ENCODE measurements at places on chromosomes 5 and 9. TPM values are rescaled to one million over a fixed set of nuclear protein-coding genes. Genes with fewer than 3 reads are reported as not detected.

TMEFF1 gene
- polyA plus RNA-seq: 0.37 TPM

CDC25C gene
- 11.2 TPM for polyA plus RNA-seq

PANK3 gene
- 25.7 TPM for polyA plus RNA-seq

FCN1 gene
- polyA plus RNA-seq: not detected

GDNF gene
- not detected for polyA plus RNA-seq

PCDHGA6 gene
- 0.22 TPM for polyA plus RNA-seq

DCTN4 gene
- polyA plus RNA-seq: 20.9 TPM

CHSY3 gene
- polyA plus RNA-seq: 0.04 TPM

ANXA6 gene
- 44.6 TPM for polyA plus RNA-seq

MELK gene
- 68.6 TPM for polyA plus RNA-seq

- no peak for DNase-seq
These were observed 1.9 kb downstream of the FOXE1 start for GRCh38 chr9:97854696-97855485.

DNA sequence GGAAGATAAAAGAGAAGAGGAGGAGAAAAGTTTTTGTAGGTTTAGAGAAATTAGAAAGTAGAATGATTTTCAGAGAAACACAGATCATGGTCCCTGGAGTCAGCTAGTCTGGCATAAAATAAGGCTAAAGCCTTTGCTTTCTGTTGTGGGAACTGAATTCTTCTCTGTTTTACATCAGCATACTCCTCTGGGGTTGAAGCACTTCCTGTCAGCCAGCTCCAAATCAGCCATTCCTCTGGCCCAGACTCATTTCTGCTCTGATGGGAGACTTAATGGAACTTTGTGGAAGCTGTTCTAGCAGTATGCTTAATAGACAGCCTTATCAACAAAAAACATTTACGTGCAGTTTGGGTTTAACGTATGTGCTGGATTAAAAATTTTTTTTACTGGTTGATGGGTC lies 143.2 kb downstream of the HMHB1 start:
- DNase-seq: no peak

DNA sequence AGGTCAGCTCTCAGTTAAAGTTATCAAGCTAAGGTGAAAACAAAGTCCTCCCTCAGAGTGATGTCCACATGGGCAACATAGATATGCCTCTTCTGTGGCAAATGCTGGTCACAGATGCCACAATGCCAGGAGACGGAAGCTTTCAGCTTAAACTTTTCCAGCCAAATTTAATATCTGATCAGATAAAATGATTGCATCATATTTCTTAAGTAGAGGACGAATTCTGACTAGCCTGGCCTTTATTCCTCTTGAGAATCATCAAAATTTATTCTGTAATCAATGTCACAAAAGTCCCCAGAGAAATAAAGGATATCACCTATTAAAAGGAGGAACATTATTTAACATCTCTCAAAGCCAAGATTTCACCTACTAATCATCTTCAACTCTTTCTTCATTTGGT lies 161.9 kb downstream of the MARCHF11 start:
- DNase-seq: no peak

DNA sequence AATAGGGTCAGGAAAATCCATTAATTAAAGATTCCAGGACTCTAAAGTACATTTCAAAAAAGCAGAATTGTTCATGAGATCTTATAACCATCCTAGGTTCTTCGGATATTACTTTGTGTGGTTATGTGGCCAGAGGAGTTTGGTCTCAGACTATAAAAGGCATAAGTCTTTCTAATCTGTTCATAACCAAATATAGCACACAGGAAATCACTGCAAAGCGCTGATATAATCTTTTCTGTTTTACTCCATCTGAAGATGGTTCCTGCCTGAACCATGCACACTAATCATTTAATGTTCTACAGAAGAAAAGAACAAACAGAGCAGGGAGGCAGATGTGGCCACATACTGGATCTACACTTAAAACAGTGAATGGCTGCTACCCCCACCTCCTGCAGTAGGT lies 182.8 kb downstream of the SEMA5A start:
- no peak for DNase-seq

- DNase-seq: no peak
These were observed 380.6 kb downstream of the ADGRV1 start for GRCh38 chr5:90939211-90939610.

DNA sequence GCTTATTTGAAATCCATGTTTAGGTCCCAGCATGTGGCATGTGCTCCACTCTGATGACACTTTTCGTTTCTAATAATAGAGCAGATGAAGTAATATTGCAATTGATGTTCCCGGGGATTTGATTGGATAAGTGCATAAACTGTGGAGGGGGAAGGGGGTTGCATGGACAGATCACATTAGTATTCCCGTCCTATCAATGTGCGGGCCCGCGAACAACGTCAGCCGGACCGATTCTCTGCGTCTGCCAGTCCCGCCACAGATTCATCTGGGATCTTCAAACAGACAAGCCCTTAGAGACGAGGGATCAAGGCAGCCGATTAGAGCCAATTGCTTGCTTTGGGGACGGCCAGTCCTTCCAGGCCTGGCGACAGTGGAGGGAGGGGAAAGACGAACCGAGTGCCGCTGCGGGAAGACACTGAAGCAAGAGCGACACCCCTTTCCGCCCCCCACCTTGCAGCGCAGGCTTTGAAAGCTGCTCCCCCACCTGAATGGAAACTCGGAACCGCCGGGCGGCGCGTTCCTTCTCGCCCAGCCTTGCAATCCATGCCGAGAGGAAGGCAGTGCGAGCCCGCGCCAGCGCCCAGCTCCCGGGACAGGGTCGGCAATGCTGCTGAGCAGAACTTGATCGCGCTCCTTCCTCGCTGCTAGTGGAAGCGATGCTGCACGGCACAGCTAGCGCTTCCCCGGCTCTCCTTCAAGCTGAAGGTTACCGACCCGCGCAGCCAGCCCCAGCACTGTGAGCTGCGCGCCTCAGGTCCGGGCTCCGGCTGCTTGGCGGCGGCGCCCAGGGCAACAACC lies at the start of gene RGS7BP:
RGS7BP (plus strand) TSS at position 247 of the 798 bp plus-strand sequence. CDS start 610 bp downstream, outside the sequence.
- peak; percentile 19 for DNase-seq

- DNase-seq: no peak
These were observed 44.4 kb upstream of the RICTOR start for GRCh38 chr5:39118638-39119037.

DNA sequence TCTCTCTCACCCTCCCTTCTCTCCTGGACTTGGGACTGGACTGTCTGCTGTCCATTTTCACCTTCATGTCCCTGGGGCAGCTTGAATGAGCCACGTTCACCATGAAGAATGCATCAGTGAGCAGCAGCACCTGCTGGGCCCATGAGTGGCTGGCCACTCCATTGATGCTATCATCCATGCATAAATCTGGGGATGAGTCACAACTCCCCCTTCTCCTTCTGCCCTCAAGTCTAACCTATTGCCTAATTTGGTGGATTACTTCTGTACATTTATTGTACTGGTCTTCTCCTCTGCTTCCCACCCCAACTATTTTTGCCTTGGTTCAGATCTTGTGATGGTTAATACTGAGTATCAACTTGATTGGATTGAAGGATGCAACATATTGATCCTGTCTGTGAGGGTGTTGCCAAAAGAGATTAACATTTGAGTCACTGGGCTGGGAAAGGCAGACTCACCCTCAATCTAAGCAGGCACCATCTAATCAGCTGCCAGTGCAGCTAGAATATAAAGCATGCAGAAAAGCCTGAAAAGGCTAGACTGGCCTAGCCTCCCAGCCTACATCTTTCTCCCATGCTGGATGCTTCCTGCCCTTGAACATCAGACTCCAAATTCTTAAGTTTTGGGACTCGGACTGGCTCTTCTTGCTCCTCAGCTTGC lies 46.7 kb downstream of the GDNF start:
- DNase-seq: no peak

DNA sequence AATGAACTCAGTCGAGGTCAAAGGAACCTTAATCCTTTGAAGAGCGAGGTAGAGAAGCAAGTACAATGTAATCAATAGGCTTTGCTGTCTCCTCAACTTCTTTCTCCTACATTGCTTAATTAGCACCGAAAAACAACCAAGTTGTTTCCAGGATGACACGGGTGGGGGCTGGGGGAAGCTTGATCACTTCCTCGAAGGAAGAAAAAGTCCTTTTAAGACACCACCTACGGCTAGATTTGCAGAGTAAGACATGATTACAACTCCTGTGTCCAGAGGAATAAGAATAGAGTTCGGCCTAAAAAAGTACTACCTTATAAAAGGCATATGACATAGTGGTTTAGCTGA lies 811 bp upstream of the ARRDC3 start:
- DNase-seq: no peak

DNA sequence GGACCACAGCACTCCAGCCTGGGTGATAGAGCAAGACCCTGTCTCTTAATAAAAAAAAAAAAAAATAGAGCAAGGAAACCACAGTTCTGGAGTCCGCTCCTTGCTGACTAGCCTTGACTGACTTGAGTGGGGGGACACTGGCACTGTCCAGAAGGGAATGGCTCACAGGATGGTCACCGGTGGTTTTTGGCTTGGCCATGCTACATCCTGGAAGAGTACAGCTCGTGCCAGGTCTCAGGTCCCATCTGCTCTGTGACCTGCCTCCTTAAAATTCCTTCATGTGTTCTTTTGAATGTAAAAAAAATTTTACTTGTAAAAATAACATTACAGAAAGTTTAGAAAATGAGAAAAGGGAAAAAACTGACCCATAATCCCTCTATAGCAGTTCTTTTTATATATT lies 5.6 kb downstream of the NANS start:
- DNase-seq: no peak

DNA sequence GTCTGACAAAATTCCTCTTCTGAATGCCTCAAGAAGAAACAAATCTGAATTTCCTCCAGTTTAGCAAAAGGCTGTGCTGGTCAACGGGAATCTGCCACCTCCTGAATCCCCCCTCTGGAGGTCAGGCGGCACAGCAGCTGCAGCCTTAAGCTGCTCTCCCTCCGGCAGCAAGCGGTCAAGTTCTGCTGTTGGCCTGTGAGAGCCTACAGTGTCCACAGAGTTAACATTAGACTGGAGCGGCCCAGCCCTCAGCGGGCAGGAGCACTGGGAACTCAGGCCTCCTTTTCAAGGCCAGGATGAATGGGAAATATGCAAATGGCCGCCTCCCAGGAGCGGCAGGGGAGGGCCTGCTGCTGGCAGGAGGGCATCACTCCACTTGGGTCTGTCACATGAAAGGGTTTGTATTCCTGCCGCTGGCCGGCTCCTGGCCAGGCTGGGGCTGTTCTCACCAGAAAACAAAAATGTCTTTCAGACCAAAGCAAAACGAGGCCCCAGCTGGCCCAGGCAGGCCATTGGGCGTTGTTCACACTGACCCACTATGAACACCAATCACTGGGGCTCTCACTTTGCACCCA lies 8.2 kb downstream of the ACSL6 start:
- no peak for DNase-seq

DNA sequence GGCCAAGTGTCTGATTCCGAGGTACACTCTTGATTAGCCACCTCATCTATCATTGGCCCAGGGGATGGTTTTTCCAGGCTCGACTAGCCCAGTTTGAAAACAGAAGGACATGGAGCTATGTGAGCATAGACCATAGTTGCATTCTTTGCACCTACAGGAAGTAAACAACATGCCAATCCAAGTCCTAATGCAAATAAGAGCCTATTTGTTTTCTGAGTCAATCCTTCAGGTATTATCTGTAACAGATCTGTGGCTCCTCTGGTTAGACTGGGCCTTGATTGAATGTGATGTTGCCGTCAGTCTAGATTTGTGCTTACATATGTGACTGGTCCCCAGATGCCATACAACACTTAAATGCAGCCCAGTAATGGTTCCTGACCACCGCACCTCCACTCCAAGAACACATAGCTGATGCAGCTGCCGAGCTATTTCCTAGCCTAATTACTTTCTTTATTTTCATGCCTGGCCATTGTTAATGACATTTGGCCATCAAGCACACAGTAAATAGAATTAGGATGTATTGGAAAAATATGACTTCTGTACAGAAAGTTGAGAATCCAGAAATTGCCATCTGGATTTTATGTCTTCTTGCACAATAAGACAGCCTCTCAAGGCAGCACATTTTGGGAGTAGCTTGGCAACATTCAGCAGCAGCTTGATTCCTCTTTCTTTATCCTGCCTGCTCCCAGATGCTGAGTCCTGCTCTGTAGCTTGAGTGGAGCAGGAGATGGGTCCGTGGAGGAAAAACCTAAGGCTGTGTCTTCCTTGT lies 29.5 kb upstream of the ARHGAP26 start:
- DNase-seq: no peak

DNA sequence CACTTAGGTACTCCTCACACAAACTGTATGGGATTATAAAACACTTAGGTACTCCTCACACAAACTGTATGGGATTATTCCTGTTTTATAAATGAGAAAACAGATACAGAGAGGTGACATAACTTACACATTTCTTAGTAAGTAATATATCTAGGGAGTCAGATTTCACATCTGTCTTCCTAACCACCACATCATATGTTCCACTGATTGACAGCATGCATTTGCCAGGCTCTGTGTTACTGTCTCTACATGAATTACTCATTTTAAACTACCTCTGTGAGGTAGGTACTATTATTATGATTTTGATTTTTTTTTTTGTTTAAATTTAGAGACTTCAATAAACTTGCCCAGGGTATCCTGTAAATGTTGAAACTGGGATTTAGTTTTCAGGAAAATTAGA lies 232.7 kb downstream of the CCDC171 start:
- no peak for DNase-seq

DNA sequence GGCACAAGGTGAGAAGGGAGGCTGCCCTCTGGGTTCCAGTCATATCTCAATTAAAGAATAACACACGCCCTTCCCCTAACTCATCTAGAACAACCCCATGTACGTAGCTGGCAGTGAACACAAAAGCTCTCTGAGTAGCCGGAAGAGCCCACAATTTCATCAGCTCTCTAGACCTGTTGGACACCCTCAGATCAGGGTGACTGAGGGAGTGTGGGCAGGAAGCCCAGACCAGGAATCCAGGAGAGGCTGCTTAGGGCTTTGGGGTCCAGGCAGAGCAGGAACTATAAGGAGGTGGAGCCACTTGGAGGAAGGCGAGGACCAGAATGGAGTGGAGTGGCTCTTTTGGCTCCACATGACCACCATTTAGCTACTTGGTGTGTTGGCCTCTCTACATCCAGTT lies 237.4 kb downstream of the NR3C1 start:
- DNase-seq: no peak

DNA sequence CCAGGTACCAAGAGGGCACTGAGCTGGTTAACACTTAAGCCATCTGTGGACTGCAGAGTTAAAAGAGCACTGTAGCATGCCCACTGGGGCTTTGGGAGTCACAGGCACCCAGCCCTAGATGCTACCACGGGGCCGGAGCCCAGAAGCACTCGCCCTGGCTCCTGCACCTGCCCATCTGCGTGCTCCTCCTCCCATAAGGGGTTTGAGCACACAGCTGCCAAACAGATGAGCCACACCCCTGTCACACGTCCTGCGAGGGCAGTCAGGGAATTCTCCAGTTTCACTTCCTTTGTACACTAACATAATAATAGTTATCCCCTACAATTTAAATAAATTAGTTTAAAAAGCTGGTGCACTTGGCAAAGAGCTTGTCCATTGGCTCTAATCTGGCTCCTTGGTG lies 4.5 kb upstream of the PCA3 start:
- DNase-seq: no peak

DNA sequence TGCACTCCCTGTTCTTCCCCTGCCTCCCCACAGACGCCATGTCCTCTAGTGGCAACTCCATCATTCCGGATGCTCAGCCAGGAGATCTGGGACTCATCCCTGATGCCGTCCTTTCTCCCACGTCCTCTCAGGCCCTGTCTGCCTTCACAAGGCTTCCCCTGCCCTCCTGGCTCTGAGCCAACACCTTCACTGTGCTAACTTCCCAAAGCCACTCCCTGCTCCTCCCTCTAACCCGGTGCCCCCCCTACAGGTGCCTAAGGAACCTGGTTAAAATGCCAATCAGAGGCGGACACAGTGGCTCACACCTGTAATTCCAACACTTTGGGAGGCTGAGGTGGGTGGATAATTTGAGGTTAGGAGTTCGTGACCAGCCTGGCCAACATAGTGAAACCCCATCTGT lies 67.6 kb downstream of the LMX1B start:
- no peak for DNase-seq

Measured in A549 (cell line).